AG10803 (cell line): ENCODE measurements at places on chromosomes 4 and X.

GRCh38 chrX:121579016-121579760 is 531.8 kb downstream of the GLUD2 start:
- peak; percentile 1 for DNase-seq

DNA sequence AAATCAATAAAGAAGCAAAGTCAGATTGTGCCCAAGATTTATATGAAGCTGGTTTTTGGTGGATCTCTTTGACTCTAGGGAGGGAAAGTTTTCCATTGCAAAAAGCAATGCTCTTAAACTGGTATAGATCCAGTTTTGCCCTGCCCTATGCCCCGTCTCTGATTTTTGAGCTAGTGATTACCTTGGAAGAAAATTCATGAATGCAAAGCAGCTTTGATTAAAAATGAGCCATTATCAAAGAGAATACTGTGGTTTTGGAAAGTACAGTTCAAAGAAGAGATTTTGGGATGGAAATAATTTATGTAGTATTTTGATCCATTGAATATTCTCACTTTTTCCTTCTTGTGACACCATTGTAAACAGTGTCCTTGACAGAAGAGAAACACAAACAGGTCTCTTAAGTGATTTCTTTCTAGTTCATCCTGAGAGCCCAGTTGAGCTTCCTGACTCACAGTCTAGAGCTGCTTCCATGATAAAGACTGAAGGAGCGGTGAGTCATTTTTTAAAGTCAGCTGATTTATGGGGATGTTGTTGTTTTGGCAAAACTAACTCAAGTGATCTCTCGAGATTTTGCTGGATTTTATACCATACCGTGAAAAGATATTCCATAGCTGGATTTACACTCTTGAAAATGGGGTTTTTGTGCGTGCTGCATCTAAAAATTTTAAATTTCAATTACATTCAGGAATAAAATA is 76.7 kb downstream of the AFF1 start:
- DNase-seq, result peak; percentile 79

DNA sequence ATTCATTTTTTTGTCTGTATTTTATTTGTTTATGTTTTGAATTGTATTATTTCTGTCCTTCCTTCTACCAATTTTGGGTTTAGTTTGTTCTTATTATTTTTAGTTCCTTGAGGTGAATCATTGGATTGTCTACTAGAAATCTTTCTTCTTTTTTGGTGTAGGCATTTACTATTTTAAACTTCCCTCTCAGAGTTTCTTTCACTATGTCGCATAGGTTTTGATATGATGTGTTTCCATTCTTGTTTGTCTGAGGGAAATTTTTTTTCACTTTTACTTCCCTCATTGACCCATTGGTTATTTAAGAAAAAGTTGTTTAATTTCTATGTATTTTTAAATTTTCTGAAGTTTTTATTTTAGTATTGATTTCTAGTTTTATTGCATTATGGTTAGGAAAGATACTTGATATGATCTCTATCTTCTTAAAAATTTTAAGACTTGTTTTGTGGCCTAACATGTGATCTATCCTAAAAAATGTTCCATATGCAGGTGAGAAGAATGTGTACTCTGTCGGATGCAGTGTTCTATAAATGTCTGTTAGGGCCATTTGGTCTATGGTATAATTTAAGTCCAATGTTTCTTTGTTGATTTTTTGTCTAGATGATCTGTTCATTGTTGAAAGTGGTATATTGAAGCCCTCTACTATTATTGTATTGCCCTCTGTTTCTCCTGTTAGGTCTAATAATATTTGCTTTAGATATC is 68.8 kb downstream of the IL15 start:
- DNase-seq, result no peak

GRCh38 chr4:8908206-8908893 is 36.7 kb upstream of the HMX1 start:
- DNase-seq, result no peak
